Mesendoderm (in vitro differentiated cells): ENCODE measurements at places on chromosomes 3 and 15.

- no peak for DNase-seq
These were observed 129.0 kb upstream of the LIPC start for GRCh38 chr15:58302832-58303231.

- peak; percentile 62 for DNase-seq
These were observed 424 bp downstream of the HAUS2 start for GRCh38 chr15:42549032-42549491.

- DNase-seq: no peak
These were observed 9.4 kb downstream of the IGSF11 start for GRCh38 chr3:119025171-119025795.

DNA sequence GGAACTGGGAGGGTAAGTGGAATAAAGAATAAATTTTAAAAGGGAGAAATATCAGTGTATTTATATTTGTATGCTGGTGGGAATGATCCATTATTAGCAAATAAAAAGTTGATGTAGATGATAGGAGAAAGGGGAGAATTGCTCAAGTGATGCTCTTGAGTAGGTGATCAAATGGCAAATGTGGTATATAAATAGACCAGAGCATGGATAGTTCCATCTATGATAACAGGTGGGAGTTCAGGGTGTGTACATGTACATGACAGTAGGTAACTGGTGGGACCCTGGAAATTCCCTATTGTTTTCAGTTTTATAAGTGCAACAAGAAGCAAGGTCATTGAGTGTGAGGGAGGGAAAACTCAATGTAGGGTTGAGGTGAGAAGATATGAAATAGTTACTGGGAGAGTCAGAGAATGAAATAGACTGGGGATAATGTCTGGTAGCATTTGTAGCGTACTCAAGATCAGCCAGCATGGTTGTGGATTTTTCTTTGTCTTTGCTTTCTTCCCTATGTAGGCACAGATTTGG is 31.3 kb upstream of the EBLN2 start:
- no peak for DNase-seq

DNA sequence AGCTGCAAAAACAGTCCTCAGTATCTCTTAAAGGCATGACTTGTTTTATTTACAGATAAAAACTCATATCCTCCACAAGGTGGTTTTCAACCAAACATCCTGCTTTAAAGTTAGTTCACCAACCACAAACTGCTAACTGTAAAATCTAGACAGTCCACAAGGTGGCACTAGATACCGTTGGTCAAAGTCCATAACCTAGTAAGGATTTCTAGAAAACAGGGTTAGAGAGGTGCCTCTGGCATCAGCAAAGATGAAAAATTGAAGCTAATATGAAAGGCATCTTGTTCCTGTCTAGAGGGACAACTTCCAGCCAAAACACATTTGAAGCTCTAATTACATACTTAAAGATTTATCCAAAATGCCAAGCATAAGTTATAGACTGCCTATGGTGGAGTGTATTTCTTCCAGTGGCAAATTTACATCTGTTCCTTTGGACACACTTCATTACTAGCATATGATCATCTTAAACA is 56.0 kb downstream of the ZMAT3 start:
- peak; percentile 87 for DNase-seq

- DNase-seq: no peak
These were observed 354.7 kb downstream of the FGF12 start for GRCh38 chr3:192372616-192373015.

DNA sequence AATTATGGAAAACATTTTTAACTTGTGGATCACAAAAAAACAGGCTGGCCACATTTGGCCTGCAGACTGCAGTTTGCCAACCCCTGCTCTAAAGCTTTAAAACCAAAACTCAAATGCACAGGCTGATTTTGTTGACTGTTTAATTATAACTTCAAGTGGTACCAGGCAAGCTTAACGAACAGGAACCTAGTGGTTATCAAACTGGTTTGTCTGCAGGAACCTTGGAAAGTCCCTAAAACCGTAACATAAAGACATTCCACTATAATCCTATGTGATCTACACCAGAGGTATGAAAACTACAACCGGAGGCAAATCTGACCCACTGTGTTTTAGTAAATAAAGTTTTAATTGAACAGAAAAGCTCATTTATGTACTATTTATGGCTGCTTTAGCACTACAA is 52.4 kb downstream of the TBL1XR1 start:
- no peak for DNase-seq

DNA sequence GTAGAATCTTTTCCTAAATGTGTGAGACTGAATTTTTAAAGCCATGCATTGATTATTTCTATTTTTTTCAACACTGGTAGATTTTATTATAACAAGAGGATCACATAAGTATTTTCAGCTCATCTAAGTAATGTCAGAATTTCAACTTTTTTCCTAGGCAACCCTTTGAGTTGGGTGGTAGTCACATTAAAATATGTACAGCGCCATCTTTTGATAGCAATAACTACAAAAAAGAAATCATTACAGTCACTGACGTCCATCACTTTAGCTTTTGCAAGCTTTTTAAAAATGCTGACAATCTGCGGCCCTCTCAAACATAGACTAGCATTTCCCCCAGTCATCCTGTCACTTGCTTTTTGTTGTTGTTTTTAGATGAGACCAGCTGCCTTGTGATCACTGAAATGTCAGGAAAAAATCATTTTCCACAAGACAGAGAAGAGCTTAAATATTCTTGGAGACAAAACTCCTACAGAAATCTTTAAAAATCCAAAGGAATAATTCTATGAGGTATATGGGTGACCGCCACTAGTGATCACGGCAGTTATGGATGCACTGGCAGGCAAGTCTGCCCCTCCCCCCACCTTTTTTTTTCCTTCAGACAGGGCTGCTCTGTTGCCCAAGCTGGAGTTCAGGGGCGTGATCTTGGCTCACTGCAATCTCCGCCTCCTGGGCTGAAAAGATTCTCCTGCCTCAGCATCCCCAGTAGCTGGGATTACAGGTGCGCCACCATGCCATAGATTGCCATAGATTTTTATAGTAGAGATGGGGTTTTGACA is 384.0 kb upstream of the KCNMB2 start:
- DNase-seq: peak; percentile 14

DNA sequence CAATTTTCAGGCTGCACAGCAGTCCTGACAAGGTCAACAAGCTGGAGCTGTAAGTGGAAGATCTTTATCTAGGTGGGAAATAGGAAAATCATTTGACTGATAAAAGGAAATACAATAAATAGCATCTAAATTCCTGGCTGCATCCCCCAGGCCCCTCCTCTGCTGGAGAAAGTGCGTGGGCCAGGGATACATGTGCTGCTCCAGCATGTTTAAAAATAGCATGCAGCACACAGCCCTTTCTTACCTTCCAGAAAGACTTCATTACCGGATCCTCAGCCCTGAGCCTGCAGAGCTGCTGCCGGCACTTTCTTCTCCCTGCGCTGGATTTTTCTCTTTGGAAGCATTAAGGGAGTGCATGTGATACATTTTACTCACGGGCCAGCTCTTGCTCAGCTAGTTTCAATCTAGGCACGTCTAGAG is 77.3 kb downstream of the HMG20A start:
- DNase-seq: no peak
